ENCODE measurements at places on chromosomes 2 and 18.

- DNase-seq = no peak
Observed at GRCh38 chr2:145221032-145221431, 701.1 kb upstream of the ZEB2 start.

DNA sequence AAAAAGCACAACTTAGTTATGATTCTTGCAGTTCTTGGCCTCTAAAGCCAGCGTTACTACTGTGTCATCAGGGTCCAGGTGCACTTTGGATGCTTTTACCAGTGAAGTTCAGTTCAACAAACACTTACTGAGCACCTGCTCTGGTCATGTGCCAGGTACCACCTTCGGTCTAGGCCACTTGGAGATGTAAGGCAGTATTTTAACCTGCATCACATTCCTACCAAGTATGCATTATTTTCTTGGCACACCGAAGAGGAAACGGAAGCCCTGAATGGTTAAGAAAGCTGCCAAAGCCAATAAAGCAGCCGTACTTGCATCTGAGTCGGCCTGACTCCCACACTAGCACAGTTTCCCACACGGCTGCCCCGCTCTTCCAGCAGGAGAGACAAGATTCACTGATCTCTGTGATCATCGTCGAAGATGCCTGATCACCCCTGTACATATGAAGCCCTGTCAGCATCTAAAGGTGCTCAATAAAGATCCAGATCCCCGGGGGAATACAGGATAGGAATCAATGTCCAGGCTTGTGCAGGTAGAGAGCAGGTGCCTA, 427.1 kb downstream of the EIPR1 start:
- DNase-seq = no peak

GRCh38 chr2:219439506-219439905, 4.9 kb downstream of the SPEG start:
- DNase-seq = no peak

DNA sequence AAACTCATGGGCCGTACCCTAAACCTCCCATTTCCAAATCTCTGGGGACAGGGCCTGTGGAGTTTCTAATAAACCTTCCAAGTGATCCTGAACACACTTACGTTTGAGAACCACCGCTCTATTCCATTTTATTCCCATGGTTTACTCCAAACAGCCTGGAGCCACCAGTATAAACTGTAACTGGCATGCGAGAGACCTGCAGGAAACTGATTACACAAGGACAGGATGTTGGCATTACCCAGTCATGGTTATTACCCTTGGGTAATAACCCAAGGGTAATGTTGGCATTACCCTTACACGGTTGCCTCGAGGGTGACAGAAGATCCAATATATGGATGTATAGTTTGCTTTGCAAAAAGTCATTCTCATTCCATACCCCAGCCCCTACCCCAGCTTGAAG, 37.0 kb upstream of the YPEL5 start:
- no peak for DNase-seq

- DNase-seq = peak; percentile 24
Observed at GRCh38 chr2:98893911-98894321, 42.1 kb downstream of the CRACDL start.

- DNase-seq = no peak
Observed at GRCh38 chr18:36830158-36830495, 1.2 kb downstream of the KIAA1328 start.

DNA sequence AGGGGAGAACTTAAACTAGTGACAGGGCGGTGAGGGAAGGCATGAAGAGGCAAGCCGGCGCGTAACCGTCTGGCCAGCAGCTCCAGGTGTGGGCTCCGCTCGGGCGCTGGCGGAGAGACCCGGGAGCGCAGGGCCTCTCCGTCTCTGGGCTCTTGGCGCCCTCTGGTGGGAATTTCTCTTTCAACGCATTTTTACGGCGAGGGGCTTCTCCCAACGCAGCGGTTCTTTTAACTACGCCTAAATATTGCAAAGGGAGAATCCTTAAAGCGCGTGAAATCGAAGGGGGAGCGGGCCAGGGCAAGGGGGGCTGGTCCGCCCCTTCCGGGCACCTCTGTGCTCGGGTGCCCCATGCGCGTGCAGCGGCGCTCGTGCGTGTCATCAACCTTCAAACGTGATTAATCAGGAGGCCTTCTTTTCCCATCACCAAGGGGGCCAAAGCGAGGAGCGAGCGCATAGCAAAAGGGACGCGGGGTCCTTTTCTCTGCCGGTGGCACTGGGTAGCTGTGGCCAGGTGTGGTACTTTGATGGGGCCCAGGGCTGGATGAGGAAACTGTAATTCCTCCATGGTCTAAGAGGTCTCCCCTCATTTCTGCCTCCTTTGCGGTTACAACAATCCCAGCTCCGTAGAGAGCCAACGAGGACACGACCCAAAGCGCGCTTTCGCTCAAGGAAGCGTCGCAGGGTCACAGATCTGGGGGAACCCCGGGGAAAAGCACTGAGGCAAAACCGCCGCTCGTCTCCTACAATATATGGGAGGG, 762 bp upstream of the GAD1 start:
- no peak for DNase-seq

- DNase-seq = no peak
Observed at GRCh38 chr2:222439692-222440091, 15.3 kb downstream of the SGPP2 start.

- no peak for DNase-seq
Observed at GRCh38 chr2:178767094-178768060, 39.8 kb downstream of the TTN start.

- no peak for DNase-seq
Observed at GRCh38 chr2:68368654-68369336, 3.7 kb downstream of the PLEK start.
